ENCODE measurements at places on chromosomes 6 and 20.

DNA sequence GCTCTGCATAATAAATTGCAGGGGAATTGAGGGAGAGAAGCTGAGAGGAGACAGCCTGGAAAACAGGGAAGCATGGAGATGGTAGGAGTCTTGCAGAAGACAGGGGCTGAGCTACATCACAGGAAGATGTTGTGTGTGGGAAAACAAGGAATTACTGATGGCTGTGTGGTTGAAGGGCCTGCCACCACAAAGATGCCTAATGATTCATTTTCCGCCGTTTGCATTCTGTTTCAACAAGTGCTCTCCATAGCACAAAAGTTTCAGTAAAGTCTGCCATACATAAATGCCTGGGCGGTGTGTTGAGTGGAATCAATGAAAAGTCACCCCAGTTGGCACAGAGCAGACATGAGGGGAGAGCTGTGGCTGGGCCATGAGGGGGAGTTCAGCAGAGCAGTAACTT, 5.6 kb upstream of the KLHL31 start:
- DNase-seq, result no peak

GRCh38 chr6:90374201-90374600, 77.6 kb upstream of the BACH2 start:
- DNase-seq, result no peak

- DNase-seq, result no peak
Measured at GRCh38 chr6:41955412-41955811, 13.8 kb upstream of the CCND3 start.

DNA sequence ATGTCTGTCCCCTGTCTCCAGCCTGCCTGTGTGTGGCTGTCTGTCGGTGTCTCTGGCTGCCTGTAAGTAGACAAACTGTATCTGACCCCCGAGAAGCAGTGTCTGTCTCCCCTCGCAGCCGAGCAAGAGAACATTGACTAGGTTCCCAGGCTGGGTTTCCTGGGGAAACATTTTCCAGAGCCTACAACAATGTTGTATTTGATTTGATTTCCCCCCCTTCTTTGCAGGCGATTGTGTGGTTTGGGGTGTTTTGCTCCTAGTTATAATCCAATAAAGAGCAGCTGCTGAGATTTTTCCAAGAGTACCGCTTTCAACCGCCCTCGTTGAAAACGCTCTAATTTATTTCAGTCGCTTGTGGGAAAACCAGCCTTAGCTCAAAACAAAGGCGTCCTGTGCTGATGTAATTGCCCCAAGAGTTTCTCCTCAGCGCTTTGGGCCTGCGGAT, 92.6 kb downstream of the CDC5L start:
- DNase-seq, result no peak
